Cardiac muscle cell (in vitro differentiated cells and primary cell): ENCODE measurements at places on chromosomes 7 and 10. TPM values are rescaled to one million over a fixed set of nuclear protein-coding genes. Genes with fewer than 3 reads are reported as not detected.

The CYP2E1 gene
- 1.1 and 2.0 TPM in 2 replicates for polyA plus RNA-seq

DNA sequence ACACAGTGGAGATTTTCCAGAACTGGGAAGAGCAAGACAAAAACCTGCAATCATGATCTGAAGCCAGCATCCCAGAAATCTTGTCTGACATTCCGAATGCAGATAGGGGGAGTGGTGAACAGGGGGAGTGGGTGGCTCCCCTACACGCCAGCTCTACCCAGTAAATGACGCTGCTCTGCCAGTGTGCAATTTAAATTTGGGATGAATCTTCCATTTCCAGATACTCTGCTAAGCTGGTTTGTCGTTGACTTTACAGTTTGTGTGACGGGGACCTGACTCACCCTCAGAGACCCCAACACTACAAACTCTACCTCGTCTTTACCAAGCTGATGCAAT is 68.7 kb upstream of the CAMK2B start:
- no peaks in the 10 kb centered on the region for H3K36me3 ChIP-seq
- H3K27me3 ChIP-seq = no peaks in the 10 kb centered on the region
- no peak overlapping the region for H3K4me3 ChIP-seq
- H3K4me1 ChIP-seq = no peaks in the 10 kb centered on the region

The OR2A1 gene
- polyA plus RNA-seq = not detected in 2 replicates

The HYCC1 gene
- polyA plus RNA-seq = 13.3 and 21.0 TPM in 2 replicates

- no peak overlapping the region for H3K27ac ChIP-seq
- peaks cover 100% of the 10 kb centered on the region for H3K27me3 ChIP-seq
- peaks cover 5% of the 10 kb centered on the region for H3K4me1 ChIP-seq
- no peaks in the 10 kb centered on the region for H3K36me3 ChIP-seq
Observed at GRCh38 chr10:117550076-117550475, 7.5 kb downstream of the EMX2 start.

The FGFBP3 gene
- 16.6 and 26.4 TPM in 2 replicates for polyA plus RNA-seq

The LIPK gene
- polyA plus RNA-seq = not detected in 2 replicates

- no peak overlapping the region for H3K27ac ChIP-seq
- no peaks in the 10 kb centered on the region for H3K4me1 ChIP-seq
- H3K27me3 ChIP-seq = no peaks in the 10 kb centered on the region
- H3K4me3 ChIP-seq = no peak overlapping the region
- no peak for DNase-seq
- H3K36me3 ChIP-seq = peaks cover 14% of the 10 kb centered on the region
Observed at GRCh38 chr10:122421742-122422141, 32.7 kb upstream of the ARMS2 start.

DNA sequence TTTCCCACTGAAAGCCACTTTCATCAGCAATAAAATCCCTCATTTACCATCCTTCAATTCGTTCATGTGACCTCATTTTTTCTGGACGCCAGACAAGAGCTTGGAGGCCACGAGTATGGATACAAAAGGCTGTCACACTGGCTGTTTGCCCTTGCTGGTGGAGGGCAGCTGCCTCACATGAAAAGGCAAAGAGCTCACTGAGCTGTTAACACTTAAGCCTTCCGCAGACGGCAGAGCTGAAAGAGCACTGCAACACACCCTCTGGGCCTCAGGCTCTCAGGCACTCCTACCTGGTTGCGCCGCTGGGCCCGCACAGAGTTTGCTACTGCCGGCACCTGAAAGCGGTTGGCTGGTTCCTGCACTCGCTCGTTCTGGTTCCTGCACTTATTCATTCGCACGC is 193.5 kb downstream of the CFTR start:
- peak; percentile 85 for DNase-seq
- no peaks in the 10 kb centered on the region for H3K36me3 ChIP-seq
- H3K27me3 ChIP-seq = no peaks in the 10 kb centered on the region
- peak overlapping the region; percentile 80 for H3K27ac ChIP-seq
- H3K4me3 ChIP-seq = no peak overlapping the region

DNA sequence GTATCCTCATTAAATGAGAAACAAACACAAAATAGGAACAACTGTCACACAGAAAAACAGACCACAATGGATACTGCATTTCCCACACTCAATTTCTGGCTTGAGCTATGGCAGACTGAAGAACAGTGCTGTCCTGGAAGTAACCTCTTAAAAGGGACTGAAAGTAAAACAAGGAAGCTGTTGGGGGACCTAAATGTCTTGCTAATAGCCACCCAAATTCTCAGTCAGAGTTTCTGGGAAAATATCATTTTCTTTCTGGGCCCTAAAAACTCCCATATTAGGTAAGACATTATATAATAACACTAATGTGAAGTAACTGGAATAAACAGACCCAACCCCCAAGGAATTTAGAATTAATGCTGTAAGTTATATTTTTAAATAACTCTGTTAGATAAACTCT is 80.9 kb upstream of the TFEC start:
- no peak overlapping the region for H3K4me3 ChIP-seq
- DNase-seq = no peak
- no peaks in the 10 kb centered on the region for H3K27me3 ChIP-seq
- no peak overlapping the region for H3K27ac ChIP-seq
- no peaks in the 10 kb centered on the region for H3K36me3 ChIP-seq
- H3K4me1 ChIP-seq = no peaks in the 10 kb centered on the region

DNA sequence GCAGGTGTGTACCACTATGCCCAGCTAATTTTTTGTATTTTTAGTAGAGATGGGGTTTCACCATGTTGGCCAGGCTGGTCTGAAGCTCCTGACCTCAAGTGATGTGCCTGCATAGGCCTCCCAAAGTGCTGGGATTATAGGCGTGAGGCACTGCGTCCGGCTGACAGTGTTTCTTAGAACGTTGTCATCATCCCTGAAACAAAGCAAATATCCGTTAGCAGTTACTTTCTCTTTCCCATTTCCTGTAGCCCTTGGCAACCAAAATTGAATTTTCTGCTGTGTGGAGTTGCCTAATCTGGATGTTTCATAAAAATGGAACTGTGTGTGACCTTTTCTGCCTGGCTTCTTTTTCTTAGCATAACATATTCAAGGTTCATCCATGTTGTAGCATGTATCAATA is 22.4 kb downstream of the ZNF33A start:
- H3K27me3 ChIP-seq = no peaks in the 10 kb centered on the region
- no peaks in the 10 kb centered on the region for H3K4me1 ChIP-seq
- DNase-seq = no peak
- H3K4me3 ChIP-seq = no peak overlapping the region
- peaks cover 38% of the 10 kb centered on the region for H3K36me3 ChIP-seq

- H3K27me3 ChIP-seq = no peaks in the 10 kb centered on the region
- DNase-seq = no peak
Observed at GRCh38 chr7:26034391-26034790, 117.6 kb upstream of the NFE2L3 start.

The PAPOLB gene
- polyA plus RNA-seq = not detected in 2 replicates

The ANKIB1 gene
- 5.6 and 6.3 TPM in 2 replicates for polyA plus RNA-seq

GRCh38 chr7:79281426-79281825 is 172.0 kb downstream of the MAGI2 start:
- H3K36me3 ChIP-seq = no peaks in the 10 kb centered on the region
- no peaks in the 10 kb centered on the region for H3K4me1 ChIP-seq
- no peaks in the 10 kb centered on the region for H3K27me3 ChIP-seq
- no peak overlapping the region for H3K27ac ChIP-seq
- no peak for DNase-seq

GRCh38 chr10:97025613-97026242 is 160.0 kb downstream of the SLIT1 start:
- no peaks in the 10 kb centered on the region for H3K36me3 ChIP-seq
- no peak overlapping the region for H3K4me3 ChIP-seq
- H3K4me1 ChIP-seq = peaks cover 18% of the 10 kb centered on the region
- no peak overlapping the region for H3K27ac ChIP-seq
- DNase-seq = peak; percentile 76
- no peaks in the 10 kb centered on the region for H3K27me3 ChIP-seq

The ZYX gene
- polyA plus RNA-seq = 98.4 and 101 TPM in 2 replicates

- H3K4me3 ChIP-seq = no peak overlapping the region
- H3K27ac ChIP-seq = no peak overlapping the region
- DNase-seq = no peak
- H3K27me3 ChIP-seq = no peaks in the 10 kb centered on the region
Observed at GRCh38 chr7:106863274-106863997, 1.6 kb upstream of the PIK3CG start.

The ELAPOR2 gene
- polyA plus RNA-seq = 50.6 and 70.7 TPM in 2 replicates

DNA sequence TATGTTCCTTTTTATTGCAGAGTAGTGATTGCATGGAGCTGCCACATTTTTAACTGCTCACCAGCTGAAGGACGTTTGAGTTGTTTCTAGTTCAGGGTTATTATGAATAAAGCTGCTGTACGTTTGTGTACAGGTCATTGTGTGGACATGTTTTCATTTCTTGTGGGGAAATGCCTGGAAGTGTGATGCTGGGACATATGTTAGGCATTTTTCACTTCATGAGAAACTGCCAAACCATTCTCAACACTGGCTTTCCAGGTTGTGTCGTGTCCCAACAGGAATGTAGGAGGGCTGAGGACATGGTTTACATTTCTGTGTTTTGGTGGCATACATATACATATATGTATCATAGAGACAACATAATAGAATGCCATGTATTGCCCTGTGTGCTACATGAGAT is 73.0 kb downstream of the NEURL1 start:
- no peaks in the 10 kb centered on the region for H3K36me3 ChIP-seq
- no peak for DNase-seq
- no peak overlapping the region for H3K4me3 ChIP-seq
- no peaks in the 10 kb centered on the region for H3K27me3 ChIP-seq
- H3K27ac ChIP-seq = no peak overlapping the region

DNA sequence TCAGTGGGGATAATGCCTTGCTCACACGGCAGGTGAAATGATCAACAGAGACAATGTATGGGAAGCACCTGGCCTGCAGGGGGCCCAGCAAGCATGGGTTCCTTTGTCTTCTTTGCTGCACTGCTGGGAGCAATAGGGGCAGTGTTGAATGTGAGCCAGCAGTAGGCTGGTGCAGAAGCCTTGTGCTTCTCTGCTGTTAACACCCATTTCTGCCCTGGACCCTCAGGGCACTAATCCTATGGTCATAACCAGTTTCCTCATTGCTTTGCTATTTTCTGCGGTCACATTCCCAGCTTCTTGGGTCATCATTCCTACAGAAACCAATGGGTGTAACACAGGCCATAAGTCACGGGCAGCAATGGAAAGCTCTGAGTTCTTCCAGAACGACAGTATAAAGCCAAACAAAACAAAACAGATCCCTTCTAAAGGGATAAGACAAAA is 10.9 kb upstream of the LGI1 start:
- H3K27me3 ChIP-seq = no peaks in the 10 kb centered on the region
- DNase-seq = peak; percentile 95
- H3K4me3 ChIP-seq = no peak overlapping the region
- H3K4me1 ChIP-seq = peaks cover 6% of the 10 kb centered on the region
- H3K27ac ChIP-seq = no peak overlapping the region
- no peaks in the 10 kb centered on the region for H3K36me3 ChIP-seq

GRCh38 chr10:12819656-12820055 is 181.9 kb downstream of the CCDC3 start:
- H3K4me3 ChIP-seq = no peak overlapping the region
- H3K4me1 ChIP-seq = peaks cover 11% of the 10 kb centered on the region
- no peaks in the 10 kb centered on the region for H3K36me3 ChIP-seq

The CRHR2 gene
- 0.39 and 0.42 TPM in 2 replicates for polyA plus RNA-seq

DNA sequence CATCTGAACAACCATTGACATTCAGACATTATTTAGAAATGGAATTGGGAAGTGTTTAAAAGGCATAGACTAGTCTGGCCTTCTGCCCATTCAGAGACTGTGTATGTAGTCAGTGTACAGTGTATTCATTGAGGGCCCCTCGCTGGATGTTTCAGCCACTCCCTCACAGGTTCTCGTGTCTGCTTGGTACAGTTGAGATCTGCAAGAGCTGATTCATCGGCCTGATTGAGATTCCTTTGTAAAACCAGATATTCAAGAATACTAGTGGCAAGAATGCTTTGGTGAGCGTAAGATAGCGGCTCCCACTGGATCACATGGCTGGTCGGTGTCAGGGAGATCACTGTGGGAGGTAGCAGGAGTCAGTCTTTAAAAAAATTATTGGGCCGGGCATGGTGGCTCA is 119.5 kb downstream of the TCF7L2 start:
- H3K4me1 ChIP-seq = peaks cover 15% of the 10 kb centered on the region
- no peak overlapping the region for H3K4me3 ChIP-seq
- no peaks in the 10 kb centered on the region for H3K27me3 ChIP-seq
- peaks cover 4% of the 10 kb centered on the region for H3K36me3 ChIP-seq

DNA sequence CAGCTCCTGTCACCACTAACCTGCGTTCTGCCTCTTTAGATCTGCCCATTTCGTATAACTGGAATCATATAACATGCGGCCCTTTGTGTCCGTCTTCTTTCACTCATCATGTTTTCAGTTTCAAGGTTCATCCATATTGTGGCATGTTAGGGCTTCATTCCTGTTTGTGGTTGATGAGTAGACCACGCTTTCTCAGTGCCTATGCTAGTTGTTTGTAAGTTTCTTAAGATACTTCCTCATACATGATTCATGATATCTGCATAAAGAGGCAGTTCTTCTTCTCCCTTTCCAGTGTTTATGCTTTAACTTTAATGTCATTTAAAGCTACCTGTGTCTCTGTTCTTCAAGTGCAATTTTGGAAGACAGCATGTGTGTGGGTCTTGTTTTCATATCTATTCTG is 79.5 kb upstream of the FAM20C start:
- no peaks in the 10 kb centered on the region for H3K36me3 ChIP-seq
- H3K27me3 ChIP-seq = no peaks in the 10 kb centered on the region
- H3K4me1 ChIP-seq = no peaks in the 10 kb centered on the region
- no peak for DNase-seq
- no peak overlapping the region for H3K4me3 ChIP-seq
